ENCODE measurements at places on chromosomes 16 and 17. TPM values are rescaled to one million over a fixed set of nuclear protein-coding genes. Genes with fewer than 3 reads are reported as not detected.

KRT33B gene
- polyA plus RNA-seq, result not detected

ABCC11 gene
- polyA plus RNA-seq, result not detected

PAGR1 gene
- 40.2 TPM for polyA plus RNA-seq

CASKIN1 gene
- polyA plus RNA-seq, result 0.27 TPM

ABCC6 gene
- polyA plus RNA-seq, result 100 TPM

ASGR2 gene
- polyA plus RNA-seq, result not detected

IL34 gene
- polyA plus RNA-seq, result 25.2 TPM
